ENCODE measurements at places on chromosomes 1 and 21. TPM values are rescaled to one million over a fixed set of nuclear protein-coding genes. Genes with fewer than 3 reads are reported as not detected.

The BMP8B gene
- 0.06 TPM for polyA plus RNA-seq

The CCDC185 gene
- not detected for polyA plus RNA-seq

The KLHL12 gene
- polyA plus RNA-seq = 15.6 TPM

The SMG7 gene
- 37.7 TPM for polyA plus RNA-seq

The CDC20 gene
- polyA plus RNA-seq = 215 TPM

The SPRR3 gene
- 0.09 TPM for polyA plus RNA-seq

The CFAP45 gene
- 0.36 TPM for polyA plus RNA-seq

The C1orf167 gene
- polyA plus RNA-seq = not detected

The KCNA3 gene
- not detected for polyA plus RNA-seq

DNA sequence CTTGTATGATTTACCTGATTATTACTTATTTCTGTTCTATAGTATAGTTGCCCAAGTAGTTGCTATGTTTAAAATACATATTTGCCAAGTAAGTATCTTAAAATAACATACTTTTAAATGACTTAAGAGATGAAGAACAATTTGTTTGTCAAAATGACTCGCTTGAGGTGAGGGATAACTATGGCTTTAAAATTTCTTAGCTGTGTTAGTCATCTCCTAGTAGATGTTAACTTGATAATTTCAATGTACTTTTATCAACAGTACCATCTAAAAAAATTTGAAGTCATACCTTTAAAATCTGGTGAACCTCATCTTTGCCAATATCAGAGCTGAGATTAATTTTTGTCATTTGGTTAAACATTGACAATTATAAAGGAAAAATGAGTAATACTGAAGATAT, 37.7 kb downstream of the ODR4 start:
- DNase-seq = peak; percentile 25

GRCh38 chr21:41597227-41597626, 89.3 kb upstream of the TMPRSS2 start:
- no peak for DNase-seq

DNA sequence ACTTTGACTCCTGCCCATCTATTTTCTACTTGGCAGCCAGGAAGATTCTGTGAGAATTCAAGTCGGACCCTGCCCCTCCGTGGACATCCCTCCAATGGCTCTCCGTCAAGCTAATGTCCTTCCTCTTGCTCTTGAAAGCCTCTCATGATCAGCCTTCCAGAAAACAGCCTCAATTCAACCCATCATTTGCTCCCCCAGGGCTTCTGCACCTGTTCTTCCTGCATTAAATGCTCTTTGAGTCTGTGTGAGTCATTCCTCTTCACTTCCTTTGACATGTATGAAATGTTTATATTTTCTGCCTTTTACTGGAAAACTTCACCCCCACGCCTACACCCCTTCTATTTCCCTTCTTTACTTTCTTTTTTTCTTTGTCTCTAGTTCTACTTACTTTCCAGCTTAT, 734.1 kb upstream of the ZP4 start:
- DNase-seq = no peak

GRCh38 chr1:154497026-154497806, 4.8 kb upstream of the TDRD10 start:
- no peak for DNase-seq

DNA sequence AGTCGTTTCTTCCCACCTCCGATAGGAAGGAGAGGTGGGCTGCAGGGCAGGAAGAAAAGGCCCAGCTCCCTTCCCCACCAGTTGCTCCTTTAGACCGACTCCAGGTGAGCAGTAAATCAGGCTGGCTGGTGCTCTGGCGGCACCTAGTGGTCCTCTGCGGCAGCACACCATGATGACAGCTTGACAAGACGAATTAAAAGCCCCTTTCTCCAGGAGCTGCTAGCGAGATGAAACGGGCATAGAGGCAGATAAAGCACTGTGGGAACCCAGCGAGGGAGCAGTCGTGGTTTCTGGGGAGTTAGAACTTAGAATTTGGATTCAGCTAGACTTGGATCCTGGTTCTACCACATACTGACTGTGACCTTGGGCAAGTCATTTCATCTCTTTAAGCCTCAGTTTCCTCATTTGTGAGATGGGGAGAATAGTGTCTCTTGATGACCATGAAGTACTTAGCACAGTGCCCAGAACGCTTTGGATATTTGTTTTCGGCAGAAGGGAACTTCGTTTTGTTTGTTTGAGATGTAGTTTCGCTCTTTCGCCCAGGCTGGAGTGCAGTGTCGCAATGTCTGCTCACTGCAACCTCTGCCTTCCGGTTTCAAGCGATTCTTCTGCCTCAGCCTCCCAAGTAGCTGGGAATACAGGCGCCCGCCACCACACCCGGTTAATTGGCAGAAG, 21.8 kb upstream of the COL9A2 start:
- peak; percentile 60 for DNase-seq

GRCh38 chr1:57621776-57622175, 197.9 kb upstream of the DAB1 start:
- DNase-seq = no peak

DNA sequence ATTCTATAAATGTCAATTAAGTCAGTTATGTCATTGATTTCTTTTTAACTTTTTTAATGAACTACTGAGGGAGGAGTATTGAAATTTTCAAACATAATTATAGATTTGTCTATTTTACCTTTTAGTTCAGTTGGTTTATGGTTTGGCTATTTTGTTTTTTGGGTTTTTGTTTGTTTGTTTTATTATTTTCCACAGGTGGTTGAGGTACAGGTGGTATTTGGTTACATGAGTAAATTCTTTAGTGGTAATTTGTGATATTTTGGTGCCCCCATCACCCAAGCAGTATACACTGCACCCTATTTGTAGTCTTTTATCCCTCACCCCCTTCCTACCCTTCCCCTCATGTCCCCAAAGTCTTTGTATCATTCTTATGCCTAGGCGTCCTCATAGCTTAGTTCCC, 9.5 kb downstream of the TDRD5 start:
- no peak for DNase-seq

DNA sequence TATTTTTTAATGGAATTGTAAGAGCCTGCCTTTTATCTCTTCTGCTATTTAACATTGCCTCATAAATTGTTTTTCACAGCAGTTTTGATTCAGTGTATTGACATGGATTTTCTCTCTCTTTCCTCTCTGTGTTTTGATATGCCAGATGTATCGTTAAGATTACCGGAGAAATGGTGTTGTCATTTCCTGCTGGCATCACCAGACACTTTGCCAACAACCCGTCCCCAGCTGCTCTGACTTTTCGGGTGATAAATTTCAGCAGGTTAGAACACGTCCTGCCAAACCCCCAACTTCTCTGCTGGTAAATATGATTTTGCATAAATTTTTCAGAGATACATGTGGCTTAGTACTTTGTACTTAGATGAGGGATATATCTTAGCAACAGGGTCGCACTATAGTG, 23.1 kb upstream of the DYNLT5 start:
- DNase-seq = peak; percentile 43

Measured in mammary epithelial cell (primary cell).